COLO829 (cell line): ENCODE measurements at places on chromosomes 12 and 14.

DNA sequence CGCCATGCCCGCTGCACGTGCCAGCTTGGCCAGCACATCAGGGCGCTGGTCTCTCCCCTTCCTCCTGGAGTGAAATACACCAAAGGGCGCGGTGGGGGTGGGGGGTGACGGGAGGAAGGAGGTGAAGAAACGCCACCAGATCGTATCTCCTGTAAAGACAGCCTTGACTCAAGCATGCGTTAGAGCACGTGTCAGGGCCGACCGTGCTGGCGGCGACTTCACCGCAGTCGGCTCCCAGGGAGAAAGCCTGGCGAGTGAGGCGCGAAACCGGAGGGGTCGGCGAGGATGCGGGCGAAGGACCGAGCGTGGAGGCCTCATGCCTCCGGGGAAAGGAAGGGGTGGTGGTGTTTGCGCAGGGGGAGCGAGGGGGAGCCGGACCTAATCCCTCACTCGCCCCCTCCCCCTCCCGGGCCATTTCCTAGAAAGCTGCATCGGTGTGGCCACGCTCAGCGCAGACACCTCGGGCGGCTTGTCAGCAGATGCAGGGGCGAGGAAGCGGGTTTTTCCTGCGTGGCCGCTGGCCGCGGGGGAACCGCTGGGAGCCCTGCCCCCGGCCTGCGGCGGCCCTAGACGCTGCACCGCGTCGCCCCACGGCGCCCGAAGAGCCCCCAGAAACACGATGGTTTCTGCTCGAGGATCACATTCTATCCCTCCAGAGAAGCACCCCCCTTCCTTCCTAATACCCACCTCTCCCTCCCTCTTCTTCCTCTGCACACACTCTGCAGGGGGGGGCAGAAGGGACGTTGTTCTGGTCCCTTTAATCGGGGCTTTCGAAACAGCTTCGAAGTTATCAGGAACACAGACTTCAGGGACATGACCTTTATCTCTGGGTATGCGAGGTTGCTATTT is 914 bp upstream of the CCND2 start:
- no peak for DNase-seq

GRCh38 chr12:53750812-53751335 is 905 bp downstream of the CISTR start:
- no peak for DNase-seq

DNA sequence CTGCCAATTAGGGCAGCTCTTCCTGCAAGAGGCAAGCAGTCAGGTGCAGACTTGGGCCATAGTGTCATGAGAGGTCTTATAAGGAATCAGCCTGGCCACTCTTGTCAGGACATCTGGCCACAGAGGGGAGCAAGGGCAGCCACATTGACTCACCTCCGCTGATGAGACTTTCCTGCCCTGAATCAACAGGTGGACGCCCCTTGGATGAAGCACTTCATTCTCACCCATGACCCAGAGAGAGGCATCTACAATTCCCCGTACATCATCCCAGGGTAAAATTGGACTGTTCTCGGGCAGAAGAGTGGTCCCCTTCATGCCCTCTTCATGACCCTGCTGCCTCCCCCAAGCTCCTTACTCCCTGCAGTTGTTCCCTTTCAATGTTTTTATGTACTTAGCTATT is 16.9 kb downstream of the DAO start:
- no peak for DNase-seq

DNA sequence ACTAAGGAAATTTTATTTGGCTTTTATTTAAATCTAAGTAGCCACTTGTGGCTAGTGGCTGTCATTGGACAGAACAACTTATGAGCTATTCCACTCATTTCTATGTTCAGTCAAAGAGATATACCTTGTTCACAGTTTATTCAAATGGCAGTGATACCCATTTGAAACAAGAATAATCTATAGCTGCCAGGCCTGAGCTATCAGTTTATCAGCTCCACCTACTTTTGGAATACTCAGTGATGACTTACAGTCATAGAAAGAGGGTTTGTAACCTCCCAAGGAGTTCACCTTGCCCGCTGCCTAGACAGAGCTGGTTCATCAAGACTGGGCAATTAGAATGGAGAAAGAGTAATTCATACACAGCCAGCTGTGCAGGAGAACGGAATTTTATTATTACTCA is 4.5 kb upstream of the ABHD4 start:
- DNase-seq = no peak

GRCh38 chr14:69170839-69171238 is 17.9 kb upstream of the DCAF5 start:
- DNase-seq = peak; percentile 66

DNA sequence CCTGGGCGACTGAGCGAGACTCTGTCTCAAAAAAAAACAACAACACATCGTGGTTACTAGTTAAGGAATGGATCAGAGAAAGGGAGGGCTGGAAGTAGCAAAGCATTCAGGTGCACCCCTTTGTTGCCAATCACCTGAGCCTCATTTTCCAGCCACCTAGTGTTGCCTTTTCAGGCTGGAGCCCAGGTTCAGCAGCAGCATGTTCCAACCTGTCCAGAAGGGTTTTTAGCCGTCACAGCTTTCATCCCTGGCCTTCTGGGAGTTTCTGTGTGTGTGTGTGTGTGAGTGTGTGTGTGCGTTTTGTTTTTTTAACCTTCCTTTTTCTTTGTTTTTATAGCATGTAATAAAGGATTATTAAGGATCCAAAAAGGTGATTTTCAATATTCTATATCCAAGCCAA is 121.1 kb upstream of the ATF1 start:
- DNase-seq = no peak

DNA sequence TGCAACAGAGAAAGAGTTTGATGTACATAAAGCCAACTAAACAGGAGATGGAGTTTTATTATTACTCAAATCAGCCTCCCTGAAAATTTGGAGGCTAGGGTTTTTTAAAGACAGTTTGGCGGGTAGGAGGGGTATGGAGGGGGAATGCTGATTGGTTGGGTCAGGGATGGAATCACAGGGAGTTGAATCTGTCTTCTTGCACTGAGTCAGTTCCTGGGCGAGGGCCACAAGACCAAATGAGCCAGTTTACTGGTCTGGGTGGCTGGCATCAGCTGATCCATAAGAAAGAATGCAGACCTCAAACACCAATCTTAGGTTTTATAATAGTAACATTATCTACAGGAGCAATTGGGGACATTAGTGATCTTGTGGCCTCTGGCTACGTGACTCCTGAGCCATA is 64.9 kb downstream of the RIN3 start:
- no peak for DNase-seq

- no peak for DNase-seq
Measured at GRCh38 chr14:26124896-26125438, 472.9 kb downstream of the NOVA1 start.

DNA sequence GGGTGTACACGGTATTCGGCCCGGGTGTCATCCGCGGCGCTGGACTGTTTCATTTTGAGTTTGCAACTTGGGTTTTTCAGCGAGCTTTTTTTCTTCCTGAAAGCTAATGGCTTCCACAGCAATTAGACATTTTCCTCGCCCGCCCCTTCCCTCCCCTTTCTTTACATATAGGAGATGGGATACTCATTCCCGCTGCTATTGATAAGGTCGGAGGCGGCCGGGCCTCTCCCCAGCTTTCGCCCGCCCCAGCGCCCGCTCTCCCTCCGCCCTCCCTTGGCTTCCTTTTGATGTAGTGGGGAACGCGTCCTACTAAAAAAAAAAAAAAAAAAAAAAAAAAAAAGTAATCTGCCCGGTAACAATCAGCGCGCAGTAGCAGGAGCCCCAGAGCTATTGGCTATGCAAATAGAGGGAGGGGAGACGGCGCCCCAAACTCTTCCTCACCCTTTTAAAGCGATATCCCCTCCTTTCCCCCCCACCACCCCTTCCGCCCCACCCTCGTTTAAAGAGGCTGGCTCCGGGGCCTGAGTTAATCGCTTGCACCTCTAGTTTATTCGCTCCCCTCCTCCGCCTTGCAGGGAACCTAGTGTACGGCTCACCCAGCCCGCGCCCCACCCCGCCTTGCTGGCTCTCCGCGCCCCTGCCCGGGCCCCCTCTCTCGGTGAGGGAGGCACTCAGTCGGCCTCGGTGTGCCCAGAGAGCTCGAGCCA is 1.7 kb upstream of the CCND2 start:
- no peak for DNase-seq

- DNase-seq = no peak
Measured at GRCh38 chr12:20189767-20190166, 178.6 kb upstream of the PDE3A start.

- no peak for DNase-seq
Measured at GRCh38 chr12:128791395-128792322, 32.1 kb downstream of the SLC15A4 start.

- no peak for DNase-seq
Measured at GRCh38 chr12:93571925-93572711, at the start of gene SOCS2. Gene SOCS2 (plus strand): TSS chr12:93572675. CDS start chr12:93572898, 223 bp downstream.

DNA sequence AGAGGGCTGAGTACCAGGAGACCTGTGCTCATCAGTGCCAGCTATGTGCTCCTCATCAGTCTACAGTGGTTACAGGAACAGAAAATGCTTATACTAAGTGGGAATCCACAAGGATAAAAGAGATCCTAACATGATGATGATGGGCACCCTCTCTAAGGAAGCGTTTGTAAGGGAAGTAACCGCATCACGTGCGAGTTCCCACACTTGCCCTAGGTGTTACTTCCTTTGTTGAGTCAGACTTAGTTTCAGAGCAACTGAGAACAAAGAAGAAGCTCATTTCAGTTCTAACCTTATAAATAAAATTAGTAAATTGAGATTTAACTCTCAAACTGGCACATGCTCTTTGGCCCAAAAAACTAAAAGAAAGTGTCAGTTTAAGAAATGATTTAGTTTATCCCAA is 956.4 kb upstream of the TMEM132C start:
- no peak for DNase-seq

GRCh38 chr12:1474041-1474573 is 120.3 kb downstream of the FBXL14 start:
- DNase-seq = peak; percentile 85

DNA sequence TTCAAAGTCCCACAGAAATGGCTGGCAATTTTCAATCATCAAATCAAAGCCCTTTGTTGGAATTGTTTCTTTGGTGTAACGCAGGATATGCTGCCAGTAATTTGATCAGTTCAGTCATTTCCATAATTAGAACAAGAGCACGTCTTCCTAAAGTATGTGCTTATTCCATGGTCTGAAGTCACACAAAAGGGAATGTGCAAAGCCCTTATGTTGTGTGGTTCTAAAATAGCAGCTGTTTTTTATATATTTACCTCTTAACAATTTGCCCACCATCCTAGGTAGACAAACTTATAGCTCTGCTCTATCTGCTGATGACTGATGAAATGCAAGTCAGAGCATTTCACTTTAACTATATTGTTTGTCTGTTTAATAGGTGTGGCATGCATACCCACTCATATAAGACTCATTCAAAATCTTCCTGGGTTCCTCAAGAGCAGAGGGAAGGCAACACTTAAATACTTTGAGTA is 176.1 kb upstream of the SLC38A2 start:
- no peak for DNase-seq

- no peak for DNase-seq
Measured at GRCh38 chr12:54390176-54390667, 5.7 kb upstream of the ZNF385A start.

GRCh38 chr12:51622564-51622963 is 31.5 kb downstream of the SCN8A start:
- DNase-seq = no peak

DNA sequence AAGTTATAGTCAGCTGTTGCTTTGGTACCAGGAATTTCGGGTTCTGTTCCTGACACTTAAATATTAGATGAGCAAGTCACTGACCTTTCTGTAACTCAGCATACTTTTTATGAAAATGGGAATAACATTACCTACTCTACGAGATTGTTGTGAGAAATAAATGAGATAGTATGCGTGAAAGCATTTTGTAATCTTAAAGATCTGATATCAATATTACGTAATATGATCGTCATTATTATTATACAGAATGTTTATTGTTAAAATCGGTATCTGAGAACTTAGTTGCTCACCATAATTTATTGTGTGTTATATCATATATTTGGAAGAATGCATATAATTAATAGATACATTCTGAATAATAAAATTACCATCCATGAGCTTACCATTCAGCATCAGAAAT is 6.1 kb upstream of the NECAP1 start:
- DNase-seq = no peak

- DNase-seq = no peak
Measured at GRCh38 chr12:116137318-116137717, 140.2 kb downstream of the MED13L start.

GRCh38 chr12:63955831-63956666 is 111.5 kb downstream of the SRGAP1 start:
- DNase-seq = no peak

DNA sequence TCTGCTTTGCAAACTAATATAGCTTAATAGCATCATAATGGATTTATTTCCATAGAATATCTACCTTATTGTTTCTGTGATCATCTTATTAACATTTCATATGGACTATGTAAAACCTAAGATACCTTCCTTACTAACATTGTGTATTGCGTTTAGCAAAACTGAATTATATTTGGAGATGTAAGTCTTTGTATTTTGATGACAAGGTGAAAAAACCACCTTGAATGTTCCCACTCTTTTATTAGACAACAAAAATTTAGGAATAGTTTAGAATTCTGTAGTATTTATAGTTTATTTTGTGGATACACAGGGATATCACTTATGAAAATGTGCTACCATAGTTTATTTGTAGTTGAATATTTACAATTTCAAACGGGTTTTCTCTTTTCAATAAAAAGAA is 32.0 kb downstream of the RASSF8 start:
- DNase-seq = no peak

GRCh38 chr12:3473844-3474243 is 17.2 kb upstream of the PRMT8 start:
- DNase-seq = no peak

- no peak for DNase-seq
Measured at GRCh38 chr12:85741046-85741445, 95.2 kb downstream of the RASSF9 start.

DNA sequence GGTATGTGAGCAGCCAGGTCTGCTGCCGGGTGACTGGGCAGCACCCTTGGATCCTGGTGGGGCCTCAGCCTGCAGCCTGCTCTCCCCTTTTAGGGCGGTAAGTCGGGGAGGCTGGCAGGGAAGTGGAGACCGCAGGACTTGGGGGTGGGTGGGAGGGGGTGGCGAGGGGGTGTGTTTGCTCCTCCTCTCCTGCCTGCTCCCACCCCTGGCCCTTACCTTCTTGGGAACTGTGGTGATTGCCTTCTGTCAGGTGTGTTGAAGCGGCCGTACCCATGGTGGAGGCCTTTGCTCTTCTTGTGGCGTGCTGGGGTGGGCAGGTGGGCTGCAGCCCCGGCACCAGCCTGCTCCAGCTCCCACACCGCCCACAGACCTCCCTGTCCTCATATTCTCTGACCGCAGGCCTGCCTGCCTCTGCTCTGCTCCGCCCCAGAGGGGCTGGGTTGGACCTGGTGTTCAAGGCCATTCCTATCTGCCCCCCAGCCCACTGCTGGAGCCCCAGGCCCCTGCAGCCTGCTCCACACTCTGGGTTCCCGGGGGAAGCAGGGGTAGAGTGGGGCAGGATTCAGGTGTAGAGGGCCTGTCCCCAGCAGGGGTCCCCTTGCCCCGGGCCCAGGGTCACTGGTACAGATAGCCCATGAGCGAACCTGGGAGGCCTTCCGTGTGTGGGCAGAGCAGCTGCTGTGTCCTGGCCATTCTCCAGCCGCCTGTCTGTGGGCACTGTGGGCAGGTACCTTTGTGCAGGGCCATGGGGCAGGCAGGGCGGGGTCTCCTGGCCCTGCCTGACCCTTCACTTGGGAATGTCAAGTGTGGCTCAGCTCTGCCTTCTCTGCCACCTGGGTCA is 5.2 kb downstream of the TEDC1 start:
- no peak for DNase-seq

GRCh38 chr12:103771466-103771865 is 69.6 kb downstream of the NT5DC3 start:
- peak; percentile 26 for DNase-seq

- DNase-seq = no peak
Measured at GRCh38 chr14:21528381-21529348, 2.5 kb upstream of the SALL2 start.
